ENCODE measurements at places on chromosomes 3 and 15.

GRCh38 chr3:182567700-182568099 lies 225.6 kb upstream of the ATP11B start:
- no peak for DNase-seq

DNA sequence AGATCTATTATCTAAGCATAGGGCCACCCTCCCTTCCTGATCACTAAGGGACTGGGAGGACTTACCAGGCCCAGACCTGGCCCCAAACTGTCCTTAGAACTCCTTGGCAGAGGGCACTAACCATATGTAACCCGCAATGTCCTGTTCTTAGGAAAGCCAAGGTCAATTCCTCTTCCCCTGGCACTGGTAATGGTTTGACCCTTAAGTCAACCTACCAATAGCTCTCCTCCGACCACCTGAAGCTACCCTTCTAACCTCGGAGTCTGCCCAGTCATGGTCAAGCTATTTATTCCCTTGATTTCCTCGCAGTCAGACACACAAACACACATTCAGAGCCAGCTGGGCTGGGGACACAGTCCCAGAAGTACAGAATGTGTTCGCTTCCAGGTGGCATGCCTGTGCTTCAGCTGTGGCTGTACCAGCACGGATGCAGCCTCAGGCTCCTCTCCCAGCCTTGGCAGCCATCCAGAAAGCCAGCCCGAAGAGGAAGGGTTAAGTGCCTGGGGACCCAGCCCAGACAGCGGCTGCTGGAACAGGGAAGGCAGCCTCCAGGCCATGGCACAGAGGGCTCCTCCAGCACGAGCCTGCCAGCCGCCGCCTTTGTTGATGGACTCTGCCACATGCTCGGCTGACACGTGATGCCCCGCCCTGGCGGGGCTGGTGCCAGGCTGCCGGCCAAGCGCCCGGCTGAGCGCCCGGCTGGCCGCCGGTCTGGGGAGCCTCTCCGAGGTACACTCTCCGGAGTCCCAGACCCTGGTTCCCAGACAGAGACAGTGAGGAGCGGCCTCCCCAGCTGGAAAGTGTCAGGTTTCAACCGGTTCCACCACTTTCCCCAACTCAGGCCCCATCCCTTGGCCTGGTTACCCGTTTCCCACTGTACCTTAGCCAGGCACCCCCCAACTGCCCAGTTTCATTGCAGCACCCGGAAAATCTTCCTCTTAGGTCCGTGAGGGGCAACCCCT lies 5.5 kb downstream of the BMF start:
- no peak for DNase-seq

DNA sequence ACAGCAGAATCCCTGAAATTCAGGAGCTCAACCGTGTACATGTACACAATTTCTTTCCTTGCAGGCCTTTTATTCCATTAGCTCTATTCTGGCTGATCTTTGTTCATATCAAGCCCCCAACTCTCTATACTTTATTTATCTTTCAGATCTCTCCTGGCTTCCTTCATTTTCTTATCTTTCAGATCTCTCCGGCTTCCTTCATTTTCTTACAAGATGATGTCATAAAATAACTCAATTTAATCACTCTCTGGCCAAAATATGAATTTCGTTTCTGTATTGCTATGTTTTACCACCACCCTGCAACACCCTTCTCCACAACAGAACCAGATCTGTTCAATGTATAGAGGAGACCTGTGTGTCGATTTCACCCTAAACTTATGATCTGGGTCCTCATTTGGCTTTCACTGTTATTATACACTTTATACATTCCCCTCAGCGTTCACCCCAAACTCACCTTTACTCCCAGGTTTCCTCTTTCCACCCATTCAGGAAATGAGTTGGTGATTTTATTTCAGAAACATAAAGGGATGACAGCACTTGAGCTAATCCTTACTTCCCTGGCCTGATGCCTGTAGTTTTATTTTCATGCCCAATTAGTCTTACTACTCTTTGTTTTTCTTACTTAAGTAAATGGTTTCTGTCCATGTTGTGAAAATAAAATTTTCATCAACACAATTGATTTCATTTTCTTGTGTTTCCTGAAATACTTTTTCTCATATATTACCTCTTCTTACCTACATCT lies 195.5 kb downstream of the BCHE start:
- no peak for DNase-seq

DNA sequence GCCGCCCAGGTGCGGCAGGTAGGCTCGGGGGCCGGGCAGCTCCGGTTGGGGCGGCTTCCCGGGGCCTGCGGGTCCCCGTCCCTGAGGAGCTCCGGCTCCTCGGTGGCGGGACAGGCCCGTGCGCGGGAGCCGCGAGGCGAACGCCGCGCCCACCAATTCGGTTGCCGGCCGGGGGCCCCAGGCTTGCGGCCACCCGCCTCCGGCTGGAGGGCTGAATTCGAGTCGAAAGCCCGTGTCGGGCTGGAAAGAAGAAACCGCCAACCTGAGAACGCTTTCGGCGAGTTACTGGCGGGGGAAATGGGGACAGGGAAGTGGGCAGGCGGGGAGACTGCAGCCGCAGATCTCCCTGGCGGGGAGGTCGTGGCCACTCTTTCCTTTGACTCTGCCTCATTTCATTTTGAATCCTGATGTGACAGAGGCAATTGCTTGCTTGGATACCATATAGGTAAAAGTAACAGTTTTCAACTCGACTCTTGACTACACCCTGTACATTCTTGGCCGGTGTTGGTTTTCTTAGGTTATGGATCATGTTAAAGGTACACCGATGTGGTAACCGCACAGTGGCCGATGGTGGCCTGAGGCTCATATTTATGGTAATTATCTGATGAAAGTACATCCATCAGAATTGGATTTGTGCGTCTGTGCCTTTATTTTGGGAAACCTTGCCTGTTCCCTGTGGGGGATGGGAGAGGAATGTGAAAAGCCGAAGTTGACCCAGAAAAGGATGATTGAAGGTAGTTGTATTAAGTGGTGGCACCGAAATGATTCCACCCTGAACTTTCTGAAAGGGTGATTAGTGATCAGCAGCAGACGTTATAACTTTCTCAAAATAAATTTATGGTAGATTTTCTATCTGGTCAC lies 1.7 kb downstream of the B3GNT5 start:
- peak; percentile 36 for DNase-seq

DNA sequence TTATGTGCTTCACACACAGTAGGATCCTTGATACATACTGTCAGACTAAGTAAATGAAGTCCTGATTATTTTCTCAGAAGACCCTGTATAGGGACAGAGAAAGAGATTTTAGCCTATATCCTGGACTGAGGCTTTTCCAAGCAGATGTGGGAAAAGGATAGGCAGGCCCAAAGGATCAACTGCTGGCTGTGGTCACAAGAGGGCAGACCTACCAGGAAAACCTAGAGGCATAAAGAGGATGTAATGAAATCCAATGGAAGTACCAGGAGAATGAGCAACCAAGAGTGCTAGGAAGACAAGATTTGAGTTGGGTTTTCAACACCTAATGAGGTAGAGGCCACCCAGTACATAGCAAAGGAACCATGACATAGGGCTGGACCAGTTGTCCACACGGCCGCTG lies 23.1 kb downstream of the DCLK3 start:
- no peak for DNase-seq

- no peak for DNase-seq
Measured at GRCh38 chr15:83695246-83695645, 41.3 kb downstream of the ADAMTSL3 start.

DNA sequence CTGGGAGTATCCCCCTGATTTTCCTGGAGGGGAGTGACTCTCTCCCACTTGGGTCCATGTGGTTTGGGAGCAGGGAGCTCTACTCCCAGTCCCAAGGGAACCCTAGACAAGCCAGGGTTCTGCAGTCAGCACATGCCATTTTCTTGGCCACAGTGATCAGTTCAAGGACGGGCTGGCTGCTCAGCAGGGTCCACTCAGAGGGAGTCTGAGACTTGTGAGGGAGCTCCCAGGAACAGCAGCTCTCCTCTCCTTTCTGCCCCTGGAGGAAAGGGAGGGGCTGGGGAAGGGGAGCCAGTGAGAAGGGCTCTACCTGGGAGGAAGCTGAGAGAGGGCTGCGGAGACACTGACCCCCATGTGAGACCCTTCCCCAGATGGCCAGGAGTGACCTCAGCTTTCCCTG lies 29.1 kb upstream of the LMCD1 start:
- DNase-seq: no peak

- no peak for DNase-seq
Measured at GRCh38 chr3:37630441-37630840, 231.2 kb upstream of the CTDSPL start.

GRCh38 chr3:102189541-102189940 lies 245.3 kb upstream of the ZPLD1 start:
- no peak for DNase-seq

DNA sequence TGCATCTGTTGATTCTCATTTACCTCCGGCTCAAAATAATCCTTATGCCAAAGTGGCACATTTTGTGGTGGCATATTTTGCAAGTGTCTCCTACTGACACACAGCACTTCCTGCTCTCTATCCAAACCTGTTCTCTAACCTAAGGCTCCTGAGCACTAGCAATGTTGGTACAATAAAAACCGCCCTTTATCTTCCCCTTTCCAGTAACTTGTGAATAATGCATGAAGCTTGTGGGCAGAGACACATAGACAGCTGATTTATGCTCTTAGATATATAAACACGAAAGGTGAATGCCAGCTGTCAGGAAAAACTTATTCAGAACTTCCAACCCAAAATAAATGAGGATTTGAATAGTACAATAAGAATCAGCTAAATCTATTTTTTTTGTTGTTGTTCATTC lies 34.6 kb upstream of the ARPIN start:
- no peak for DNase-seq

GRCh38 chr3:184814214-184814613 lies 2.2 kb downstream of the VPS8 start:
- DNase-seq: no peak
